ENCODE measurements at places on chromosomes 4 and X.
A peak's percentile ranks its signal among the peaks of the same experiment; 100 is the strongest.

GRCh38 chr4:93759506-93759905 is 69.0 kb upstream of the ATOH1 start:
- no peak for DNase-seq

DNA sequence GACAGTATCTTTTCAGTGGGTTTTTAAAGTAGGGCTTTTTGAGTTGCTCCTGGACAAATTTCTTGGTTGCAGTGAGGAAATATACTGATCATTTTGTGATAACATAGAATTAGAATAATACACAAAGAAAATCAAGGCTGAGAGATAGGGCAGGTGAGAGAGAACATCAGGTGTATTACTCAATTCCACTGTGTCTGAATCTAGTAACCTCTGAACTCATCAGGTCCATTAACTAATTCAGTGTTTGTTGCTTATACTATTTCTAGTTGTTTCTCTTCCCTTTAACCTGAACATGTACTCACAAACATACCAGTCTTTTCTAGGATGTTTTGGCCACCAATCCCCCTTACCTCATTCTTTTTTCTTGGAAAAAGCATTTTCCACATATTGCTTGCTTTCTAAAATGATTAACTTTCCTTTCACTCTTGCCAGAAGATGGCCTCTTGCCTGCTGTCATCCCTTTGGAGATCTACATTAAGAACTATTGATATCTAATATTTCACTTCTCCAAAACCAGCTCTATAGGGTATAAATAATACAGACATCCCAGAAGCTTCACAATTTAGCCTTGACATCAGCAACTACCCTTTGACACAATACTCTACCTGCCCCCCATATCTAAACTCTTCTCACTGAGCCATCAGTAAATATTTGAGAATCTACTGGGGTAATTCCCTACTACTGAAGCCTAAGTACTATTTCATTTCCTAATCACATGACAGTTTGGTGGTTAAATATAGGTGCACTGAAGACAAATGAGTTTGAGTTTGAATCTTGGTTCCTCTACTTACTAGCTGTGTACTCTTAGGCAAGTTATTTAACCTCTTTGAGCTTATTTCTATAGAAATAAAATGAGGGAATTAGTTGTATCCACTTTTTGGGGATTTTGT is 470.8 kb upstream of the IGFBP7 start:
- DNase-seq = no peak

GRCh38 chrX:68369559-68369958 is 63.7 kb downstream of the OPHN1 start:
- DNase-seq = no peak

DNA sequence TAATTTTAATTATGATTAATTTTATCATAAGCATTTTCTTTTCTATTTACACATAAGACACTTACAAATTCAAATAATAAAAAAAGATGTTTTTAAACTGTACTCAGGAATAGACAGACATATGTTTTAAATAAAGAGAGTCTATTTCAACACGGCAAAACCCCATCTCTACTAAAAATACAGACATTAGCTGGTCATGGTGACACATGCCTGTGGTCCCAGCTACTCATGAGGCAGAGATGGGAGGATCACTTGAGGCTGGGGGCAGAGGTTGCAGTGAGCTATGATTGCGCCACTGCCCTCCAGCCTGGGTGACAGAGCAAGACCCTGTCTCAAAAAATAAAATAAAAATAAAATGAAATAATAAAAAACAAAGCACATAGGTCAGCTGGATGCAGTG is 14.8 kb downstream of the FAM9B start:
- DNase-seq = no peak

- no peak for DNase-seq
These were observed 53.3 kb downstream of the SCD5 start for GRCh38 chr4:82745173-82745842.

GRCh38 chrX:10071451-10072144 is 85.2 kb upstream of the CLCN4 start:
- no peak for DNase-seq

DNA sequence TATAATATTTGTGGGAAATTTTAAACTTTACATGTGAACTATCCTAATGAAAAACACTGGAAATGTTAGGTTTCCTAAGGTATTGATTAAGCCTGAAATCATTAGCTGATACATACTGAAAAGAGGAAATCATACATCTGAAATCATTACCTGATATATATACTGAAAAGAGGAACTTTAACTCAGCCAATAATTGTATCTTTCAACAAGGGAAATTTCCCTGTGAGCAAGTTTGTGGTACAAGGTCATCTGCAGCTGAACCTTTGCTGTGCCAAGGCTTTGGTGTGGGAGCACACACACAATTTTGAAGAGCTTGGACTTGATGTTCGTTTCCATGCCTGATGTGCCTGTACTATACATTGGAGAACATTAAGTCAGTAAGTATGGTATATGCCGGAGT is 131.9 kb upstream of the USP9X start:
- no peak for DNase-seq

DNA sequence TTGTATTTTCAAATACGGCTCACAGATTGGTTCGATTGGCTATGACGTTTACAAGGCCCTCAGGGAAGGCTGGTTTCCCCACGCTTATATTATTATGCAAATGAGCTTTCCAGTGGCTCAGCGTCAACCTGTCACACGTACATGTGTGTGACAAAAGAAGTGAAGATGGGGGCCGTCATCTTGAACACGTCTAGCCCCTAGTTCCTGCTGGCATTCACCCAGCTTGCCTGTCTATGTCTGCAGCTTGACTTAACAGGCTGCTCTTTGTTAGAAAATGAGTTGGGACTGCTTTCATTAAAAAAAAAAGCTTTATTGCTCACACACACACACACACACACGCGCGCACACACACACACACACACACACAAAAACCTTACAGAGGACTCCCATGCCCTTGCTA is 283.6 kb upstream of the CTSO start:
- DNase-seq = no peak

DNA sequence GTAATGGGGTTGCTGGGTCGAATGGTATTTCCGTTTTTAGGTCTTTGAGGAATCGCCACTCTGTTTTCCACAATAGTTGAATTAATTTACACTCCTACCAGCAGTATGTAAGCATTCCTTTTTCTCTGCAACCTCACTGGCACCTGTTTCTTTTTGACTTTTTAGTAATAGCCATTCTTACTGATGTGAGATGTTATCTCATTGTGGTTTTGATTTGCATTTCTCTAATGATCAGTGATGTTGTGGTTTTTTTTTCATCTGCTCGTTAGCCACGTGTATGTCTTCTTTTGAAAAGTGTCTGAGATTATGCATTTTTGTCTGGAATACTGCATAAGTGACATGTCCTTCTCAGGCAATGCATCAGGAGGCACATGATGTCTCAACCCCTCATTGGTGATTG is 28.8 kb downstream of the REPS2 start:
- DNase-seq = no peak

GRCh38 chrX:69186651-69187050 is 21.4 kb upstream of the PJA1 start:
- no peak for DNase-seq

DNA sequence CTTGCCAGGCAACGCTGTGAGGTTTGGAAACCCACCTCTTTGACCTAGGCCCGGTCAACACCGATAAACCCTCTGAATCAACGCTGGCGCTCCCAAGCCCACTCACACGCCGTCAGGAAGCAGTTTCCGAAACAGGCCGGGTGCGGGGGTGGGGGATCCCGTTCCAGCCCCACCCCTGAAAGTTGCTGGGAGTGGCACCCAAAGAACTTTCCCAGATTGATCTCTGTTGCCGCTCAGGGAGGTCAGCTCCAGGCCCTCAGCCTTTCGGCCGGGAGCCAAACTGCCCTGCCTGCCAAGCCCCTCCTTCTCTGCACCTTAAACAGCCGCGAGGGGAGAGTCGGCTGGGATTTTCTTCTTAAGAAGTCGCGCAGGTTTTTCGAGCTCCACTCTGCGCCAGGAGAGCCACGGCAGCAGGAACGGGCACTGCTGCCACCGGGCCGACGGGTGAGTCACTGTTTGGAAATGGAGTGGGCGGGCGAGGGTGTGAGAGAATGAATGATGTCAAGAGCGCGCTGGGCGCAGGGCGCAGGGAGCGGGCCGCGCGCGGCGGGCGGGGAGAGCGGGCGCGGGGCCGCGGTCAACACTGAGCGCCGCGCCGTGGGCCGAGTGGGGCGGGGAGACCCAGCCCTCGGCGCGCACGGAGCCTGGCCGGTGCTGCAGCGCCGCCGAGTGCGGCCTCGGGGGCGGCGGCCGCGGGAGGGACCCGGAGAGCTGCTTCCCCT is at the start of gene SGMS2:
Gene SGMS2 (plus strand): TSS at position 583 of the 722 bp plus-strand sequence. CDS start 70,622 bp downstream, outside the sequence.
- no peak for DNase-seq

DNA sequence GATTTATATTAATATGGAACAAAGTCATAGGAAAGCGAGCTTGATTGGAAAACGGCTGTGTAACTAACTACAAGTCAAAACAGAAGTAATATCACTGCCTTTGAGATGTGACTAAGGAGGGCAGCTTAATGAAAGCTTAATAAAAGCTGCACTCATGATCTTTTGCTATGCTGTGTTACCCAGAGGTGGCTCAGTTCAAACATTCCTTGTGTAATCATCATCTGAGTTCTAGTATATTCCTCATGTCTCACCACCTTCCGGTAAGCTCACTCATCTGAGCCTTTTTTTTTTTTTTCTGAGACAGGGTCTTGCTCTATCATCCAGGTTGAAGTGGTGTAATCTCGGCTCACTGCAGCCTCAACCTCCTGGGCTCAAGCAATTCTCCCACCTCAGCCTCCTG is 5.0 kb downstream of the GRPEL1 start:
- DNase-seq = no peak

DNA sequence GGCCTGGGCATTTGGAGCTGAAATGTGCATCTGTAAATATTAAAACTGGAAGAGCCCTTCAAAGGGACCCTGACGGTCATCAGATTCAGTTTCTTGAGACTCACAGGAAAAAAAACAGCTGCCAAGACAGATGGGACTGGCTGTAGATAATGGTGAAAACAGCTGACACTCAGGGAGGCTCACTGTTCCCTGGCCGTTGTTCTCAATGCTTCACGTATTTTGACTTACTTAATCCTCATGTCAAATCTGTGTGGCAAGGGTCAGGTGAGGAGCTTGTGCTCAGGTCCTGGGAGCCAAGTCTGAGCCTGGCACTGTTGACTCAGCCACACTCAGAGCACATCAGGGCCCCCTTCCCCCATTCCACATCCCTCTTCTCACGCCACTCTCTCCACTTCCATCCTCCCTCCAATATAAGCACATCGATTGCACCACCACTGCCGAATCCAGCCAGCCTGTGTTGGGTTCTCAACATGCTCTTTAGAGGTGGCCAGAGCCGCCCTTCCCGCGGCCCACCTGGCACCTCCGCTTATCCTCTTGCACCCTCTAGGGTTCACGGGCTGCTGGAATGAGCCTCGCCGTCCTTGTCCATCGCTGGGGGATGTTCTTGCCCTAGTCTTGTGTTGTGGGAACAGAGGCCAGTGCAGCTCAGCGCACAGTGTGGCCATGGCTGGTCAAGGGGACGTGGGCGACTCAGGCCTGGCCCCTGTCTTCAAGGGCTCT is 40.1 kb downstream of the EVC start:
- DNase-seq = no peak

DNA sequence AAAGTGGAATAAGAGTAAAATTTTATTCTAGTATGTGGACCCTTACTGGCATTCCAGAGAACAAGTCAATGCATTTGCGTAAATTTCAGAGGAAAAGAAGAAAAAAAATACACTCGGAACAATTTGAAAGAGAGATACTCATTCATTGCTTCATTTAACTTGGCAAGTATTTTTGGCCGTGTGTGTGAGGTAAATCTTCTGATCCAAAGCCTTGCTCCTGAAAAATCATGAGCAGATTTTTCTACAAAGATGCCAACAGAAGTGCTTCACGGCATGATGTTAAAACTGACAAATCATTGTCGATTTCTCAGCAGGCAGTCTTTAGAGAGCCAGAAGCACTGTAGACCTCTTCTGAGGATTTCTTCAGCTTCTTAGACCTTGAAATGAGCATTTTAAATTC is 194.0 kb downstream of the COX18 start:
- DNase-seq = no peak

DNA sequence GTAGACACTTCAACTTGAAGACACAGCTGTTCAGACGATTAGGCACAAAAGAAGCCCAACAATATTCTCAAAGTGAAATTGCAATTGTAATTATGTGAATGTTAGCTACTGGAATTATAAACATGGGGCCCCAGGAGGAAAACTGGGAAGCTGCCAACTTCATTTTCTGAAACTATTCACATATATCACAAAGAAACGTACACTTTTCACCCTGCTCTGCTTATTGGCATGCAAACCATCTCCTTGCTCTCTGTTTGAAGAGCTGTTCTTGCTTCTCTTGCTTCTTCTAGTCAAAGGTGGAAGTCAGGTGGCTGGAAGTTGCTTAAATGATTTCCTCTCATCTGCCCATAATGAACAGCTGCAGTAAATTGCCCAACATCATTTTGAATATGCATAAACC is 320.1 kb downstream of the CFAP299 start:
- DNase-seq = no peak

- peak; percentile 75 for DNase-seq
These were observed 12.6 kb downstream of the RUFY3 start for GRCh38 chr4:70734168-70734954.

GRCh38 chr4:35463251-35463952 is 780.9 kb downstream of the ARAP2 start:
- no peak for DNase-seq

DNA sequence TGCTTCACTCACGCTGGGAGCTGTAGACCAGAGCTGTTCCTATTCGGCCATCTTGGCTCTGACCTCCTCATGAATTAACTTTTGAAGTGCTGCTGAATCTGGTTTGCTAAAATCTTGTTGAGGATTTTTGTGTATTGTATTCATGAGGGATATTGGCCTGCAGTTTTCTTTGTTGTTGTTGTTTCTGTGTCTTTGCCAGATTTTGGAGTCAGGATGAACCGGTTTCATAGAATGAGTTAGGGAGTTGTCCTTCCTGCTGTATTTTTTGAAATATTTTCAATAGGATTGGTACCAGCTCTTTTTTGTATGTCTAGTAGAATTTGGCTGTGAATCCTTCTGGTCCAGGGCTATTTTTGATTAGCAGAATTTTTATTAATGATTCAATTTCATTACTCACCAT is 138.1 kb downstream of the NPFFR2 start:
- DNase-seq = no peak

DNA sequence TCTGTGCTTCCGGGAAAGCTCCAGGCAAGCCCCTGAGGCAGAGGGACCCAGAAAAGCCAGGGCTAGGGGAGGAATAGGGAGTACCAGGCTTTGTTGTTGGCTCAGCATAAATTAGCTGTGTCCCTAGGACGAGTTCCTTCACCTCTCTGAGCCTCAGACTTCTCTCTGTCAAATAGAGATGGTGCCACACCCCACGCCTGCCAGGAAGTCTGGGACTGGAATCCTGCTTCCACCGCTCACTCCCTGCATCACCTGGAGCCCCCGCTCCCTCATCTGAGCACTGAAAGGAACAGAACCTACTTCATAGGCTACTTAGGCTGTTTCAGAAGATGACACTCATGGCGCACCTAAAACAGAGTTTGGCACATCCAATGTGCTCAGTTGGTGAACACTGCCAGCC is 8.1 kb upstream of the JAKMIP1 start:
- DNase-seq = no peak

GRCh38 chrX:72366701-72367454 is 61.2 kb upstream of the CITED1 start:
- no peak for DNase-seq
